ENCODE measurements at places on chromosomes 2 and 18. TPM values are rescaled to one million over a fixed set of nuclear protein-coding genes. Genes with fewer than 3 reads are reported as not detected.

GRCh38 chr2:111640480-111640879, 243.5 kb downstream of the ANAPC1 start:
- no peak for DNase-seq

DNA sequence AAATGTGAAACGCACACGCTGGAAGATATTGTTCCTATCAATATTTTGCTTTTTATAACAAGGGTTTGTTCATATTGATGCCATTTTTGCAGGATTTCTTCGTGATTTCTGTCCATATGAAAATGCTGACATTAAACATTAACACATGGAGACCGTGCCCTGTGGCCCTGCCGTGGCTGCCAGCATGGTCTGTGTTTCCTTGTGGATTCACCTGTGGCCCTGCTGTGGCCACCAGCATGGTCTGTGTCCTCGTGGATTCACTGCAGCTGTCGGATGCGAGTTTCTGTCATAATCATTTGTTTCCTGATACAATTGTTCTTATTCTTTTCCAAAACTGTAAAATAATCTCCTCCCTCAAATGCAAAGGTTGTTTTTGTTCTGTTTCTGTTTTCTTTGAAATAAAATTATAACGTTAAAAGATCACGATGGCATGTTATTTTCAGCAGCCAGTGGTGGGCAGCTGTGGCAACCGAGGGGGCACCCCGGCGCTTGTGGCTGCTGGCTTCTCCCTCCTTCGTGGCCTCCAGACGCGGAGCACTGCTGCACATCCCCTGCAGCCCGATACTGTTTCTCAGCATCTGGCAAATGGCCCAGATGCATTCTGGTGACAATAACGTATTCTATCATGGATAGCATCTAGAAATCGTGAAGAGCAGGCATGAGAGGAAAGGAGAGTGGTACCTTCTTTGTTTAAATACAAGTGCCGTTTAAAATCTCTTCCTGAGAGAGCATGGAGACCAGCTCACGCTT, 143.5 kb downstream of the PTGR3 start:
- DNase-seq = no peak

DNA sequence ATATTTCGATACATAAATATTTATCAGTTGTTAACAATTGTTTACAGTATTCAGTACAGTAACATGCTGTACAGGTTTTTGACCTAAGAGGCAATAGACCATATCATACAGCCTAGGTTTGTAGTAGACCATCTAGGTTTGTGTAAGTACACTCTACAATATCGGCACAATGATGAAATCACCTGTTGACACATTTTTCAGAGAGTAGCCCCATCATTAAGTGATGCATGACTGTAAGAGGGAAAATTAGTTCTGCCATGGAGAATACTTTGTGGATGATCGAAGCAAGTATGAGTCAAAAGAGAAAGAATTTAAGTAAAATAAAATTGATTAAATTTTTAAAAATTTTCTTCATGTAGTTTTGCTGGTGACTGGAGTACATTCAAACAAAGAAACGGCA, 32.6 kb downstream of the VIT start:
- DNase-seq = no peak

GRCh38 chr2:233424154-233424951, 70.1 kb downstream of the DGKD start:
- DNase-seq = no peak

DNA sequence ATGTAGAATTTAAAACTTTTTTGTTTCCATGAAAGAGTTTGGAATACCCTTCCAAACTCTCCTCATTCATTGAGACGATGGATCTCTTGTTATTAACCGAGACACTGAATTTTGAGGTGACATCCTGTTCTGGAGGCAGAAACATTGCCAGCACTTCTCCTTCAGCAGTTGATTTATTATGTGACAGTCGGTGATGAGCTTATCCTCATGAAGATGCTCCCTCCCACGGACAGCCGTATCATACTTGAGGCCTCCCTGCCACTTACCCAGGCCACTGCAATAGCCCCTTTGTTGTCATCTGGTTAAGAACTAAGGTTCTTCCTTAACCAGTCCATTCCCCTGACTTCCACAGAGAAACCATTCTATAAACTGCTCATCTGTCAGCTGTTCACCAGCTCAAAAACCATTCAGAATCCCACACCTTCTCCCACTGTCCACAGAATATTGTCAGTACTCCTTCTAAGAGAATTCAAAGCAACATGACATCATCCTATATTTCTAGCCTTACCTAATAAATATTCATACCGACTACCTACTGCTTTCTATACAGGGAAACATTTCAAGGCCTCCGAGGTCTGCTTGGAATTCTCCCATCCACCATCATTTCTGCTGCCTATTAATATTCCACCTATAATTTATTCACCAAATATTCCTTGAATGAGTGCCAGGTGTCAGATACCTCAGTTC, 139.0 kb upstream of the TRIB2 start:
- no peak for DNase-seq

GRCh38 chr2:228197504-228197903, 16.0 kb upstream of the SPHKAP start:
- no peak for DNase-seq

DNA sequence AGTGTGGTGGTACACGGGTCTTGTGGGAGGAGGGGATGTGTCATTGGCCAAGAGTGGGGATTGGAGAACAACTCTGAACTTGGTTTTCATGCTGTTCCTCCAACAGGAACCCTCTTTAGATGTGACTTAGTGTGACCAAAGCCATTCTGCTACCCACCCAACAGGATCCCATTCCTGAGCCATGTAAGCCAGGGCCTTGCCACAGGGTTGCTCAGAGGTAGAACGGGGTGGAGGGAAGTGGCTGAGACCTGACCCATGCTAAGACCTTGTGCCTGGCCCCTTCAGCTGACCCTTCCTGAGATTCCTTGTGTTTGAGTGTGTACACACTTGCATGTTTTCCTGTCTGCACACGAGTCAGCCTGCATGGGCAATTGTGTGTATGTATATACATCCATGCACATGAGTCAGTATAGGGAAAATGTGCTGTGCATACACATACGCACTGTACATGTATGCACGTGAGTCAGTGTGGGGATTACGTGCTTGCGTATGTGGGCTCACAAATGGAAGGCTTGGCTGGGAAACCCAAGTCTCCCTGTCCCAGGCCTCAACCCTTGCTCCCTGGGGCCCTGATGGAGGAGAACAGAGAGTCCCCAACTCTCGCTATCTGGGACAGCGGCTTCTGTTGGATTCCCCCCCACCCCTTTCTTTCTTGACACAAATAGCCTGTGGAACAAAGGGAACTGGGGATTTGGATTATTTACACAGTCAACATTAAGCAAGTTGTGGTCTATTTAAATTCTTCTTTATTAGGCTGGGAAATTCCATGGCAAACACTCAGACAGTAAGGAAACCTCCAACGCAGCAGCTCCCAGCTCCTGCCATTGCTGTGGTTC, 339.8 kb downstream of the DYSF start:
- peak; percentile 36 for DNase-seq

DNA sequence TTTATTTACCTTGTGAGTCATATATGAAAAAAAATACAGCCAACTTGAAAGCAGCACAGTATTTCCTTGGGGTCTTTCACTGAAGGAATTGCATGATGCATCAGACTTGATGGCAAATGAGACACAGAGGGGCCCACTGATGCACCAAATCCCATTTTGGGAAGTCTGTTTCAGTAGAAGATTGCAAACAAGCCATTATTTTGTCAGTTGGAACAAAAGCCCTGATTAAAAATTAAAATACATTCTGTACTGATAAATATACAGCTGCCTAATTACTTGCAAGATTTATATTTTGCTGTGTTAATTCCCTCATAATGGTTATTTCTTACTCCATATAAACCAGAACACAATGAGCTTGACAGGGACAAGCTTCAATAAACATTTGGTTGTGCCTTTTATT, 370.4 kb downstream of the SUCLG1 start:
- DNase-seq = no peak

- no peak for DNase-seq
These were observed 124.2 kb upstream of the SATB2 start for GRCh38 chr2:199581935-199582360.

DNA sequence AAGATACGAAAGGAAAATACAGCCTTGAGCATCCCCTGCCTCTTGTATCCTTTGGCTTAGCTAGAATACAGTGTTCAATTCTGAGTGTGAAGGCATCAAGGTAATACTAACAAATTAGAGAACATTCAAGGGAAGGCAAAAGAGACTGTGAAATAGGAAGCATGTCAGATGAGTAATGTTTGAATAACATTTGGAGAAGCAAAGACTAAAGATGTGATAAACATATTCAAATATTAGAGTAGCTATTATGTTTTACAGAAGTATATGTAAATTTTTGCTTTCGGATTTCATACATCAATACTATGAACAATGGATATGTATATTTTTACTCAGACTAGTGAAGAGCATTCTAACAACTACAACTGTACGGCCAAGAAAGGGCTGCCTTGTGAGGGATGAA, 161.7 kb upstream of the FN1 start:
- no peak for DNase-seq

GRCh38 chr18:27887287-27887686, 289.6 kb downstream of the CDH2 start:
- DNase-seq = no peak

DNA sequence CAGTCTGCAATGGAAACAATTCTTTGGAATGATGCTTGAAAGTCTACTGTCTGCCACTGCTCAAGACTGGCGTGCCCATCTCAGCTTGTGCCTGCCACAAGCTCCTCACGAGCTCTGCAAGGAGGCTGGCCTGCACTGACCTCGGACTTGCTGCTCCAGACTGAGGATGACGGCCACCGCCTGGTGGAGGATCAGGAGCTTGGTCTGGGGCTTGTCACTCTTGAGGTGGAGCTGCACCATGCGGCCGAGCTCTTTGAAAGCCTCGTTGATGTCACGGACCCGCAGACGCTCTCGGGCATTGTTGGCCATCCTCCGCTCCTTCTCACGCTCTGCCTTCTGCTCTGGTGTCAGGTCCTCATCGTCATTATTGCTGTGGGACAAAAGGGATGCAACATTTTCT, 269.4 kb upstream of the CCDC68 start:
- DNase-seq = peak; percentile 68

DNA sequence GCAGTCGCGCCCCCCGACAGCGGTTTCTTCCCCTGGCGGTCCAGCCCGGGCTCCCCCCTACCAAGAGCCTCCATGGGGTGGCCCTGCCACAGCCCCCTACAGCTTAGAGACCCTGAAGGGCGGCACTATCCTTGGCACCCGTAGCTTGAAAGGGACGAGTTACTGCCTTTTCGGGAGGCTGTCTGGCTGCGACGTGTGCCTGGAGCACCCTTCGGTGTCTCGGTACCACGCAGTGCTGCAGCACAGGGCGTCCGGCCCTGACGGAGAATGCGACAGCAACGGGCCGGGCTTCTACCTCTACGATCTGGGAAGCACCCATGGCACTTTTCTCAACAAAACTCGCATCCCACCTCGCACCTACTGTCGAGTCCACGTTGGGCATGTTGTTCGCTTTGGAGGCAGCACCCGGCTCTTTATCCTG, 475 bp downstream of the SLC4A1AP start:
- DNase-seq = no peak

- DNase-seq = no peak
These were observed 255.4 kb upstream of the CHAC2 start for GRCh38 chr2:53512071-53512826.

- peak; percentile 82 for DNase-seq
These were observed 26.4 kb upstream of the CD207 start for GRCh38 chr2:70861777-70862625.

- DNase-seq = peak; percentile 42
These were observed 83.1 kb downstream of the TPO start for GRCh38 chr2:1496359-1496821.

GRCh38 chr2:50955081-50955480, 76.9 kb downstream of the NRXN1 start:
- no peak for DNase-seq

DNA sequence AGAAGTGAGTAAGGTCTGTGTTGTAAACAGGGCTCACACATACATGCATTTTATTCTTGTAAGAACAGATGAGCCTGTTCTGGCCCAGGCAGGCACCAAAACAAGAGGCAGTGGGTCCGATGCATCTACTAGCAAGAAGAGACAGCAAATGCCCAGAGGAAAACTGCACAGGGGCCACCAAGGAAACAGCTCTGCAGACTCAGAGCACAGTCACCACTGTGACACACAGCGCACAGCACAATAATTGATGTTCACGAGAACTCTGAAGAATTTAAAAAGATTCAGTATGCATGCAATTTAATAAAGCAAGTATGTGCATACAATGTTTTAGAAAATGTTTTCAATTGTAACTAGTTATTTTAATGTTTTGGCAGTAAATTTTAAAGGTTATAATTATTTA, 24.8 kb downstream of the LONRF2 start:
- DNase-seq = no peak

- DNase-seq = peak; percentile 45
These were observed 229.5 kb upstream of the COPS8 start for GRCh38 chr2:236855866-236856847.

DNA sequence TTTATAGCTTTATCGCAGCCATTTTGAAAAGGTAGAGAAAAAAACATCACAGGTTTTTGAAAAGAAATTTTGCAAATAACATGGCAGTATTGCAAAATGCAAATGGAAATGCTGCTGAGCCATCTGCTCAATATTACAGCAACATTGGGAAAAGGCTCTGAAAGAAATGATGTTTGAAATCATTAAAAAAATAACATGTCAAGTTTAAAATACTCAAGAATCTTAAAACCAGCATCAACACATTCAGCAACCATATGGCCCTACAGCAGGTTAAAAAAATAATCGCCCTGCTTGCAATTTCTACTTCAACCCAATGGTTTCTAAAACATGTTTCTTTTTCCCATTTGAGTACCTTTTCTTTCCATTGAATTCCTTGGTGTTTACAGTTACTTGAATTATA, 289.4 kb downstream of the AFF3 start:
- DNase-seq = no peak

- DNase-seq = no peak
These were observed 157.0 kb downstream of the BARD1 start for GRCh38 chr2:214652473-214652872.

- peak; percentile 43 for DNase-seq
These were observed 4.9 kb downstream of the KIF1A start for GRCh38 chr2:240814946-240815760.

GRCh38 chr2:170827841-170828532, 11.3 kb downstream of the GAD1 start:
- DNase-seq = no peak

GRCh38 chr2:156339110-156339847, 6.8 kb upstream of the NR4A2 start:
- no peak for DNase-seq

Gene RPRM
- 0.60 TPM for polyA plus RNA-seq

Gene SOWAHC
- 16.4 TPM for polyA plus RNA-seq

Gene CNGA3
- polyA plus RNA-seq = not detected

Gene ARHGAP15
- polyA plus RNA-seq = 16.4 TPM

Gene CIDEA
- polyA plus RNA-seq = not detected

Gene NETO1
- polyA plus RNA-seq = 0.86 TPM

All from sigmoid colon (tissue), 7 donors.